ENCODE measurements at places on chromosomes 7 and 10. TPM values are rescaled to one million over a fixed set of nuclear protein-coding genes. Genes with fewer than 3 reads are reported as not detected.
A peak's percentile ranks its signal among the peaks of the same experiment; 100 is the strongest.

Gene LAMB1
- 172 TPM for total RNA-seq

- DNase-seq: peak; percentile 61
- H3K4me1 ChIP-seq: no peaks in the 10 kb centered on the region
- H3K36me3 ChIP-seq: no peaks in the 10 kb centered on the region
- H3K27ac ChIP-seq: peak overlapping the region; percentile 27
Observed at GRCh38 chr7:150381785-150382122, 2.6 kb downstream of the ZNF775 start.

Gene C10orf90
- not detected for total RNA-seq

GRCh38 chr10:74988832-74989561 lies 122.5 kb upstream of the SAMD8 start:
- H3K27me3 ChIP-seq: no peaks in the 10 kb centered on the region
- DNase-seq: no peak
- H3K27ac ChIP-seq: peak overlapping the region; percentile 59
- H3K4me3 ChIP-seq: no peak overlapping the region
- peaks cover 20% of the 10 kb centered on the region for H3K36me3 ChIP-seq
- H3K4me1 ChIP-seq: peaks cover 41% of the 10 kb centered on the region
